ENCODE measurements at places on chromosomes 1 and 21.
A peak's percentile ranks its signal among the peaks of the same experiment; 100 is the strongest.

DNA sequence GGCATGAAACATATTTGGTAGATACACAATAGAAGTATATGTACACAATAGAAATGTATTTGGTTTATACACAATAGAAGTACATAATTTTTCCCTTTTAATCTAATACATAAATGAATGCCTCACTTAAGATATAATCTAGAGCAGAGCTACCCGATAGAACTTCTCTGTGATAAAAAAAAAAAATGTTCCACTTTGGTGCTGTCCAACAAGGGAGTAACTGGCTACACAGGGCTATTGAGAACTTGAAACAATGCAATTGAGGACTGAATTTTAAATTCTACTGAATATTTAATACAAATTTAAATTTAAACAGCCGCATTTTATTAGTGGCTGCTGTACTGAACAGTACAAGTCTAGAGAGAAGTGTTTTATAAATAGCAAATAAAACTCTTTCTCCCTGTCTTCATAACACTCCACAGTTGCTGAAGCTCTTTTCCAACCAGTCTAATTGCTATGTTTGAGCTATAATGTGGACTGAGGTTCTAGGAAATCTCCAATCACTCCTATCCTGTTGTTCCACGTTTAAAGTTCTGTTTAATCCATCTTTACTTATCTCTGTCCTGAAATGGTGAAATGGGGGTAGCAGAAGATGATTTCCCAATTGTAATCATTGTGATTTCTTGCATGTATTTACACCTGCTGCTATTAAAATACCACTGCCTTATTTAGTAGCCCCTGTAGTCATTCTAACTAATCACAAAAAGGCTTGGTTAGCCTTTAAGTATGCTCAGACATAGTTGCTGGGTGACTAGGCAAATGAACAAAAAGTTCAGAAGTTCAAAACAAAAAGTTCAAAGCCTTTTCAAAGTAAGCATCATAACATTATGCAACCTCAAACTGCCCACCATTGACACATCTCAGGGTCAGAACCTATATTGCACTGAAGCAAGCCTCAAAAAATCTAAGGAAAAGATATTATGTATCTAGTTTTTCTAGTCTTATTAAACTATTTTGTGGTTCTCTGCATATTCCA, 192.3 kb upstream of the C1orf87 start:
- no peak for DNase-seq

DNA sequence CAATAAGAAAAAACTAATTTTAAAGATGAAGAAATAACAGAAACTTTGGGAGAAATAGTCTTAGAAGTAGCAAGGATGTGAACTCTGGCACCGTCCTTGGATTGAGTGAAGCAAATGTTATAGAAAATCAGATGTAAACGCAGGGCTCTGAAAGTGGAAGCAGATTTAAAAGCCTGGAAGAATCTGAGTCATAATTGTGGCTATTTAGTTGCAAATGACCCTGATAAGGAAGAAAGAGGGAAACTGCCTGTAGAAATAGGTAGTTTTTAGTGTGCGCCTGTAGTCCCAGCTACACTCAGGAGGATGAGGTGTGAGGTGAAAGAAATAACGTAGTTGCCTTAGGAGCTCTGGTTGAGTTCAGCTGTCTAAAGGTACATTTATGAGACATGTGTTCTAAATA, 101.0 kb downstream of the NGF start:
- DNase-seq: no peak

DNA sequence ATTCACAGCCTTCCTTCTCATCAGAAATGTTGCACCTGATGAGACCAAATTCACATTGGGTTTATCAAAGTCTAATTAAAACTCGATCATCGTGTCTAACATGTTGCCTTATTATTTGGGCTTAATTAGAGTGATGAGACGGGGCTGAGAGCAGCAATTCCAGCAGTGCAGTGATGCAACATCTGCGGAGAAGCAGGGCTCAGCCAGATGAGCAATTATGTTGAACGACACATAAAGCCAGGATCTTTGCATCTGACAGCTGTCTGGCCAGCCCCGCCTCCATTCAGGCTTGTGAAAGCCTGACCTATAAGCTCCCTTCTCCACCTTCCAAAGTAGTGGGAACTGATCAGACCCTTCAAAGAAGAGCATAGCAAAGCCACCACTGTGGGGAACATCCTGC, 109.8 kb downstream of the C1orf94 start:
- no peak for DNase-seq

DNA sequence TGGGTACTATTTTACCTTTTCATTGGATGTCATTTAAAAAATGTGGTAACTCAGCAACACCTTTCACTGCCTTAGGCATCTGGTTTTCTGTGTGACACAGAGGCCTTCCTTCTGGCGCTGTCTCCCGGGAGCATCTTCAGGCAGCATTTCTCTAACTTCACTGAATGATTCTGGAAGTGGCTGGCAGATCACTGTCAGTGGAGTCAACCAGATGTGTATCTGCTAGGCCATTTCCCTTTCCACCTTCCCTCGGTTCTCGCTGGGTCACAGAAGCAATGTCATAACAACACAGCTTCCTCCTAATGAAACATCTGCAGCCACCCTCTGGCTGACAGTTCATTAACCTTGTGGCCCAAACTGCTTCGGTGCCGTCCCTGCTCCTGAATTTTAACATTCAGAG, 137.8 kb downstream of the KIF26B start:
- DNase-seq: no peak

DNA sequence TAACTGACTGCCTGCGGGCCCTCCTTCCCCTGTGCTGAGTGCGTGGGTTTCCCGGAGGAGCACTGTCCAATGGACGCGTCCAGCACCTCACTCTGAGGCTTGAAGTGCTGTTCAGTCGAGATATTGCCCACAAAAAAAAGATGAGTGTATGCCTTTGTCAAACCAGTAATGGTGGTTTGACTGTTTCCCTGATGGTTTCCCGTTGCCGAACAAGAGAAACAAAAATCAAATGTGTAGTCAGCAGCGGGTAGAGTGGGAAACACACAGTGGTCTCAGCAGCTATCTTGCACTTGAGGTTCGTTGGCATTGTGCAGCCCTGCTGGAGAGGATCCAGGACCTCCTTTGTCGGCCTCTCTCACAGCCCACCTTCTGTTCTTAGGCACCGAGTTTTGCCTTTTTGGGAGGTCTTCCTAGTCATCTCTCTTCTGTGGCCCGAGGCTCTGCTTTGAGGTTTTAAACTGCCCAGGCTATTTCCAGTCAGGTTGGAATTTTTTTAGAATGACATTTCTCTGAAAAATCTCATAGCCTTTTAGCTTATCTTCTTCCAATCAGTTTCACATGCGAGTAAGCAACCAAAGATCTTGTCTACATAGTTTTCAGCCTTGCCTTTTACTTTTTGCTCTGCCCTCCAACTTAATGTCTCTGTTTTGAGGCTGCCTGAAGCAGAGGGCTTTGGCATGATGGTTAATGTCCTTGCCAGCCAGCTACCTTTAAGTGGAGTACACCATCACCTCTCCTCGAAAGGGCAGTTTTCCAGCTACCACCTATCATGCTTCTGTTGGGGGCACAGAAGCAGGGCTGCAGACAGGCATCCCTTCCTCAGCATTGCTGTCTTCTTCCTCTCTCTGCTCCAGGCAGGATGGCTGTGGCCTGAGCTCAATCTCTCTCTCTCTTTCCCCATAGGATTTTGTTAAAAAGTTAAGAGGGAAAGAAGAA, 132.3 kb downstream of the URB2 start:
- DNase-seq: no peak

GRCh38 chr21:35316456-35316855, 267.4 kb upstream of the RUNX1 start:
- no peak for DNase-seq

- no peak for DNase-seq
Observed at GRCh38 chr1:180997843-180998504, 24.7 kb downstream of the STX6 start.

DNA sequence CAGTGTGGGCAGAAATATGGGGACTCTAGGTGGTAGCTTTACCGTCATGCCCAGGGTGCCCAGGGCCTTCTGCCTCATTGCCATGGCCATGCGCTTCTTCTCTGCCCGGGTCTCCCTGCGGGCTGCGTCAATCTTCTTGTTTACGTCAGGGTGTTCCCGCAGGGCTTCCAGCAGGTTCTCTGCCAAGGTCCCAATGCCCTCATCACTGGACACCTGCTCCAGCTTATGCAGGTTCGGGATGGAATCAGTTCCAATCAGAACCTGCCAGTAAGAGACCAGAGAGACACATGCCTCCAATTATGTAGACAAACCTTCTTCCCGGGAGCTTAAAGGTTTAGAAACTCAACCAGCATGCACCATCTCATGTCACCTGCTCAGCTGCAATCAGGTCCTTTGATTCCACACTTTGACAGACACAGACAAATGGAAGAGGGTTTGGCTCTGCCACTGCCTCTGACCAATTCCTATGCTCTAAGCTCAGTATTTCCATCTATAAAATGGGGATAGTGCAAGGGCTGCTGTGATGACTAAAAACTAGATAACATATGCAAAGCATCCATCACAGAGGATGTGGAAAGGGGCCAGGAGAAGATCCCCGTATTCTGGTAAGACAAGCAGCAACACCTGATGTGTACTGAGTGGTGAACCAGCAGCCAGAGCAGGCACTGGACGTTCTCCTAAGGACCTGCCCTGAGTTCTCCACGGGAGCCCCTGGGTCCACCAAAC, 121.2 kb downstream of the UBR4 start:
- no peak for DNase-seq

- DNase-seq: no peak
Observed at GRCh38 chr1:62142496-62142895, 52.2 kb upstream of the L1TD1 start.

DNA sequence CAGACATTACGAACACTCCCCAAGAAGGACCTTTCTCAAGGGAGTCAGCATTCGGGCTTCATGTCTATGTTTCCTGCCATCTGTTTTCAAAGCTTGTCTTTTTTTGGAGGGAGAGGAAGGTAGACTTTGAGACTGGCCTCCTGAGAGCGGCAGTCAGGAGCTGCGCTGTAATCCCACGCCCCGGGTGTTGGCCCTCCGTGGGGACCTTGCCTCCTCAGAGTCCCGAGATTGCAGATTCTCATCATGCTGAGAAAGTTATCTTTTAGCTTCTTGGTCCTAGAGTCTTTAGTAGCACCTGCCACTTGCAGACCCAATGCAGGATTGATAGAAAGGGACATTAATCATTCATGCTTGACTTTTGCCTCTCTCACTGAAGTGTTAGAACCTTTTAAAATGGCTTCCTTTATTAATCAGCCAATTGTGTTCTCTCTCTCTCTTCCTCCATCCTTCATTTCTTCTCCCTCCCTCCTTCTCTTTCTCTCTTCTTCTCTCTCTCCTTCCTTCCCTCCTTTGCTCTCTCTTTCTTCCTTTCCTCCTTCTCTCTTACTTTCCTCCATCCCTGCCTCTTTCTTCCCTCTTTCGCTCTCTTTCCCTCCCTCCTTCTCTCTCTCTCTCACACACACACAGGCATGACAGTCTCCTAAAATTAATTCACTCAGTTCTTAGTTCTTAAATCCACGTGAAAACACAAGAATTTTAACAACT, 25.2 kb upstream of the GNPAT start:
- no peak for DNase-seq

DNA sequence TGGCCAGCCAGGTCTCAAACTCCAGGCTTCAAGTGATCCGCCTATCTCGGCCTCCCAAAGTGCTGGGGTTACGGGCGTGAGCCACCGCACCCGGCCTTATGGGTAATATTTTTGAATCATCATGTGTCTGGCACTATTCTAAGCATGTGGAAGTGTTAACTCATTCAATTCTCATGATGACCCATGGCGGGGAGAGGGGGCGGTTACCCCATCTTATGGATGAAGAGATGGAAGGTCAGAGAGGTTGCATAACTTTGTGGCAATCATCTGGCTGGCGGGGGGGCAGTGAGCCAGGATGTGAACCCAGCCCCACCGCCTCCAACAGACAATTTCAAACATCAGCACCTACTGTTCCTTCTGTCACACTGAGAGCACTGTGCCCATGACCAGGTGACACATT, 11.5 kb upstream of the TAS1R2 start:
- no peak for DNase-seq

DNA sequence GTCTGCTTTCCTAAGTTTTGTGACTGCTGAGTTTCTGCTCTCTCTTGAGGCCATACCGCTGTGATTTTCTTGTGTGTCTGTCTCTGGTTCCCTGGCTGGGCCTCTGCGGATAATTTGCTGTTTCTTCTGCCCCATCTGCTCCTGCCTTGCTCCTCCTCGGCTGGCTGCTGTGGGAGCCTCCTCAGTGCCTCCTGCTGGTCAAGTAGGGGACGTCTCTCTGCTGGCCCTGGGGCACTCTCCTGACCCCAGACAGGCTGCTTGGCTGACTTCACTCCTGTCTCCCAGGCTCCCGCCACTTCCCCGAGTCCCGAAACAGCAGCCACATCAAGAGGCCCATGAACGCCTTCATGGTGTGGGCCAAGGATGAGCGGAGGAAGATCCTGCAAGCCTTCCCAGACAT, 28.5 kb downstream of the ETNK2 start:
- peak; percentile 81 for DNase-seq

- DNase-seq: peak; percentile 43
Observed at GRCh38 chr1:53641481-53642214, 97.3 kb downstream of the GLIS1 start.

DNA sequence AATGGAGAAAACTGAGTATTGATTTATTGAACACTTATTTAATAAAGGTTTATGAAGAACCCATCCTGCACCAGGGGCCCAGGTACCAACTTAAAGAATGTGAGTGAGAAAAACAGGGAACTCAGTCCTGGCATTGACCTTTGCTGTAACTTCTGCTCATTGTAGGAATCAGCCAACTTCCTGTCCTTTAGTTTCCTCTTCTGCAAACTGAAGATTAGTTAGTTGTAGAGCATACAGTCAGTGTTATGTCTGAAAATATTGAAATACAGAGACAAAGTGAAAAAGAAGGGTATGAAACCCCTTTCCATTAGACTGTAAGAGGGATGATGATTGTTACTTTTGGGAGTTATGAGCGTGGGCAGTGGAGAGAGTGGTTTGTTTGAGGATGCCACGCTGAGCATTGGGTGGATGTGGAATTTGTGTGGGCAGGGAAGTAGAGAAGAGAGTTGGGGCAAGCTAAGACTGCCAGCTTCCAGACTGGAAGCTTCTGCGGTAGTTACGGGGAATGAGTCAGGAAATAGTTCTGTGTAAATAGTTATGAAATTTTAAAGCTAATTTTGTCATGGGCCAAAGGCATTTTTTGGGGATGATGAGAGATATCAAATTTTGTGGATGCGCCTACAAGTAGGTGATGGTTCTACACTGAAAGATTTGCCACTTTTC, 89.2 kb downstream of the GPR88 start:
- no peak for DNase-seq

DNA sequence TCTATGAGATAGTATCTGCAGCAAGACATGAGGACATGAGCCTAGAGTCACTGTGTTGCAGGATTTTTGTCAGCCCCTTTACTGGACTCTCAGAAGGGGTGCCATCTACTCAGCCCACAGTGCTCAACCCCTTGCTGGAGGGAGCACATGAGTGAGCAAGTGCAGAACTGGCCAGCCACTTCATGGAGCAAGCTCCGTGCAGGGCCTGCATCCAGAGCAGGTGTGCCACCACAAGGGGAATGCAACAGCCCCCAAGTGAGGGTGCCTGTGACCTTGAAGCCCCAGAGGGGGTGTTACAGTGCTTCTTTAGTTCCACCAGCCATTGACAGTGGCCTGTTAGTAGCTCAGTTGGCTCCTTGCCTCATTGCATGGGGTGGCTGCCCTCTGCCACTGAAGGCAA, 649.7 kb downstream of the PLPP3 start:
- DNase-seq: no peak

- DNase-seq: no peak
Observed at GRCh38 chr1:38190983-38191382, 144.4 kb upstream of the POU3F1 start.

Data from WERI-Rb-1 (cell line).